ENCODE measurements at places on chromosomes 2 and 18.

- no peak for DNase-seq
Observed at GRCh38 chr2:54528311-54528955, 72.3 kb downstream of the SPTBN1 start.

DNA sequence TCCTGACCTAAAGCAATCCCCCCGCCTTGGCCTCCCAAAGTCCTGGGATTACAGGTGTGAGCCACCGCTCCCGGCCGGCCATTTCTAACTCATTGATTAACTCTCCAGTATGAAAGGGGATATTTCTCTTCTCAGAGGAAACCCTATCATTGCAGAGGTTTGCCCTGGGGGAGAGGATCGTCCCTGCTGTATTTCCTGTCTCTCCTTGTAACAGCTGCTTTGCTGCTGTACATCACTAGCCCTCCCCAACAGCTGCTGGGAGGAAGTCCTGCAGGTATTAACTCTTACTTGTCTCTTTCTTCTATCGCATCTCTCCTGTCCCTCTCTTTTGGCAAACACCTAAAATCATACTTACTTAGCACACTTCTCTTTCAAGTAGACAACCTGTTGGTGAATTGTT, 219.0 kb upstream of the DSEL start:
- no peak for DNase-seq

- no peak for DNase-seq
Observed at GRCh38 chr2:173109253-173110188, 33.9 kb downstream of the MAP3K20 start.

DNA sequence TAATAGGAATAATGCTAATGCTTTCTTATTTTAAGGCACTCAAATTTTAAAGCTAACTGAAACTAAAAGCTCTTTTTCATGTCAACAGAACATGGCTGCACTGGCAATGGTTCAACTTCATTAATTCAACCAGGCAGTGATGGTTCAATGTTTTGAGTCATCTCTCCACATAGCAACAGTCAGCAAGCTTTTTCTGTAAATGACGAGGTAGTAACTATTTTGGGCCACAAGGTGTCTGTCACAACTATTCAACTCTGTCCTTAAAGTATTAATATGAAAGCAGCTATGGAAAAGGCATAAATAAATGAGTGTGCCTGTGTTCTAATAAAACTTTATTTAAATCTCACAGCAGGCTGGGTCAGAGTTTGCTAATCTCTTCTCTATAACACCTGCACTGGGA, 1425.6 kb upstream of the PIK3C3 start:
- DNase-seq: no peak

DNA sequence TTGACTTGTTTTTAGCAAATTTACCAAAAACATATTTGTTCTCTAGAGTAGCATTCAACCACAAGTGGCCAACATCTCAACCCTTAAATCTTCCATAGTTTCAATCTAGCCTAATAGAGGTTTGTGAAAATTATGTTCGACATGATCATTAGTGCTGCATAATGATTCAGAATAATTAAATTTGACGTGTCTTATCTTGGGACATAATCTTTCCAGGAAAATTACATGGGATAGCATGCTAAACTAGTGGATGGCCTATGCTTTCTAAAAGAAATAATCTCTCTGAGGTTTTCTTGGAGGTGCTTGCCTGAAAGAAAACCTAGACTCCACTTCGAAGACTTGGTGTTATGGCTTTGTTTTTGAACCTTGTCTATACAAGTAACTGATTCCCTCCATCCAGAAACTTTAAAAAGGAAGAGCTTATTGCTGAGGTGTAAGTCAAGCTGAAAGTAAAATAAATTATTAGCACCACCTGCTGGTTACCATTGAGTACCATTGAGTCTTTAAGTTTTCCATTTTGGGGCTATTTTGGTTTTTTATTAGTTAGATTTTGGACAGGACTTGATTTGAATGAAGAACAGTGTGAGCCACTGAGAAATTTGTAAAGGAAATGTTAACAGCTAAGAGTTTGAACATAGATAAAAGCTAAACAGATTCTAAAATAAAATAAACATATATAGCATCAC, 32.7 kb downstream of the COX7A2L start:
- no peak for DNase-seq

Data from stimulated activated CD8-positive, alpha-beta memory T cell treated with anti-CD3 and anti-CD28 coated beads, Interleukin-4, amount 100 ng/mL, for 24 hours (primary cell).